ENCODE measurements at places on chromosomes 5 and 9.

- DNase-seq = no peak
Observed at GRCh38 chr5:123279136-123279535, 144.1 kb downstream of the CEP120 start.

GRCh38 chr5:96140084-96140483, 178.4 kb upstream of the ELL2 start:
- no peak for DNase-seq

- no peak for DNase-seq
Observed at GRCh38 chr9:134405527-134405926, 79.3 kb downstream of the RXRA start.

GRCh38 chr5:122367456-122367855, 55.4 kb downstream of the SNCAIP start:
- DNase-seq = no peak

DNA sequence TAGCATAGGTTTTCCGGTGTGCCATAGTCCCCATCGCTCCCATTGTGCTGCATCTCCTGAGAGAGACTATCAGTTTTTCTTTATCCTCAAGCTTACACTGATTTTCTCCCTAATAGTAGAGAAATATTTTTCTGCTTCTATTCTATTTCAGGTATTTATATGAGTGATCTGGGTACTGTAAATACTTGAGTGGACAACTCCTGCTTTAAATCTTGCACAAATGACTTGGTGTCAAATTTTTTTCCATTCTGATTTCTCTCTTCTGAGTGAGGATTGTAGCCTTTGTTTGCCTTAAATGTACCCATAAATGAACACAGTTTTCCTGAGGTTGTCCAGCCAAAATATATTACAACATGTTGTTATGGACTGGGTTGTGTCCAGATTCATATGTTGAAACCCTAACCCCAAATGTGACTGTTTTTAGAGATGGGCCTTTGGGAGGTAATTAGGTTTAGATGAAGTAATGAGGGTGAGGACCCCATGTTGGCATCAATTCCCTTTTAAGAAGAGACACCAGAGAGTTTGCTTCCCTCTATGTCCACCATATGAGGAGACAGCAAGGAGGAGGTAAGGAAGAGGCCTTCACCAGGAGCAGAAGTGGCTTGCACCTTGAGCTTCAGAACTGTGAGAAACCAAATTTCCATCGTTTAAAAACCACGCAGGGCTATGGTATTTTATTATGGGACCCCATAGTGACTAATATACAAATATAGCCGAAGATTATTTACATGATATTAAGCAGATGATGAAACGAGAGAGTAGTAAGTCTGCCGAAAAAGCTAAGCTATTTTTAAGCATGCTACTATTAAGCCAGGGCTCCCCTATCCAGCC, 336.4 kb upstream of the MPDZ start:
- no peak for DNase-seq

DNA sequence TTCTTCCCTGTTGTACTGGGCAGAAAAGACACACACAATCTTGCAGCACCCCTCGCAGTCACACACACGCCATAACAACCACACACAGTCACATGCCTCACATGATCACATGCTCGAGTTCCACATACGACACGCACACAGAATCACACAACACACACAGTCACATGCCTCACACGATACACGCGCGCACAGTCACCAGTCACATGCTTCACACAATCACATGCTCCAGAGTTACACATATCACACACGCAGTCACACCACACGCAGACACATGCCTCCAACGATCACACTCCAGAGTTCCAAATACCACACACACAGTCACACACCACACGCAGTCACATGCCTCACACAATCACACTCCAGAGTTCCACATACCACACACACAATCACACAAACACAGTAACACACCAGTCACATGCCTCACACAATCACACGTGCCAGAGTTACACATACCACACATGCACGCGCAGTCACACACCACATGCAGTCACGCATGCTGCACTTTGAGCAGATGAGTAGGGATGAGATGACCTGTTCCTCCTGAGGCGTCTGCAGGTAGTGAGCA, 49.0 kb upstream of the LRRC14B start:
- DNase-seq = no peak

GRCh38 chr5:138659121-138659520, 83.9 kb upstream of the HSPA9 start:
- no peak for DNase-seq

Measured in fibroblast of skin of abdomen (primary cell).